ENCODE measurements at places on chromosomes 11 and 22. TPM values are rescaled to one million over a fixed set of nuclear protein-coding genes. Genes with fewer than 3 reads are reported as not detected.

The TCP11L1 gene
- 14.1 TPM for total RNA-seq

DNA sequence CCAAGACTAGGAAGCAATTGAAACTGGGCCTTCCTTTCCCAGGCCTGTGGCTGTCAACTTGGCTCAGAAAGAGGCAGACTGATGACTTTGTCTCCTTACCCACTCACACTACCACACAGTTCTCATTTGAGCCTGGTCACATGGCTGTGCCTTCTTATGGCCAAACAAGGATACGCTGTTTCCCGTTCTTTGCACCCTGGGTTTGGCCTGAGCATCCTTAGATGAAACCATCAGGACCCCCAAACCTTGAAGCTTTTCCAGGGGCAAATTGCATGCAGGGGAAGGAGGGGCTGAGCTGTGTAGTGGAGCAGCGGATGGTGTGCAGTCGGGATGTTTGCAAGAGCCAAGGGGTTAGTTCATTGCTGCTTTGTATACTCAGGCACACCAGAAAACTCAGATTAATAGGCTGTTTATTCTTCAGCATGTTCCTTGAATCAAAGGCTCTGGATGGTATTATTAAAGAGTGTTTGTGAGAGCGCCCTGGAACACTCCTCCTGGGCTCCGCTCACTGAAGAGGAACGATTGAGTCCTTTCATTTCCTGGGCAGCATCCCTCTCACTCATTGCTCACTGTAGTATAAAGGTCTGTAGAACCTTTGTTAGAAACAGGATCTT, 69.8 kb downstream of the ARFGAP2 start:
- no peak for DNase-seq

DNA sequence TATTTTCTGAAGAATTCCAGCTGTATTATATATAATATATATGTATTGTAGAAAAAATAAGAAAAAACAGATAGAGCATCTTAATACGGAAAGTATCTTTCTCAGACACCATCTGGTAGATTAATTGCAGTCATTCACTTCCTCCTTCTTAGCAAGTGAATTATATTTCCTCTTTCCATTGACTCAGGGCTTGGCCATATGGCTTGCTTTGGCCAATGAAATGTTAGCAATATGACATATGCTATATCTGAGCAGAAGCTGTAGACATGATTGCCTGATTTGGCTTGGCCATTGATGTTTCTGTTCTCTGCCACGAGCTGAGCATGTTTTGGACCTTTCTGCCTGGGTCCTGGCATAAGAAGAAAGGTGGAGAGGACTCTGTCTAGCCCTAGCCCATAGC, 34.4 kb upstream of the ZBED5 start:
- DNase-seq, result no peak

The LRP4 gene
- total RNA-seq, result 0.54 TPM

The PRR5 gene
- 7.1 TPM for total RNA-seq

GRCh38 chr11:99015634-99016454, 4.9 kb upstream of the CNTN5 start:
- peak; percentile 42 for DNase-seq

DNA sequence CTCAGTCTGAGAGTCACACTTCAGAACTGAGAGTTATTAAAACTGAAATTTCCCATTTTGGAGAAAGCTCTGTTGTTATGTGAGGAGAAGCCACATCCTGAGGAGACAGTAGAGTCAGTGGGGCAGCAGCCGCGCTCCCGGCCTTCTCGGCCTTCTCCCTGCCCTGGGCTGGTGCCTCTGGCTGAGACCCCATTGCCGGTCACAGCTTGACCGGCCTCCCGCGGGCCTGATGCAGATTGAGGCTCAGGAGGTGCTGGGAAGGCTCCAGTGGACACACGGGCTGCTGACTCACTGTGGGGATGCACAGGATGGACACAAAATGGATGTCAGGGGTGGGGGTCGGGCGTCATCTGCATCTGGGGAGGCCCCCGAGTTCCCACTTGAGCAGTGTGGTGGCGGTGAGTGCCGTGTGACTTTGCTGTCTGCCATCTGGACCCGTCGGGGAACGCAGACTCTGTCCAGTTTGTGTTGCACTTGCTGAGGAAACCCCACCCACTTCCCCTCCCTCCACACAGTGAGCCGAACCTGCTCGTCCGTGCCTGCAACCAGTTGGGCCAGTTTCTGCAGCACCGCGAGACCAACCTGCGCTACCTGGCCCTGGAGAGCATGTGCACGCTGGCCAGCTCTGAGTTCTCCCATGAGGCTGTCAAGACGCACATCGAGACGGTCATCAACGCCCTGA, 50.1 kb downstream of the MUC6 start:
- DNase-seq, result no peak

Measured in NCI-H460 (cell line).